Heart left ventricle (tissue), 16 donors: ENCODE measurements at places on chromosomes 1 and 21. TPM values are rescaled to one million over a fixed set of nuclear protein-coding genes. Genes with fewer than 3 reads are reported as not detected.
A peak's percentile ranks its signal among the peaks of the same experiment; 100 is the strongest.

The S100A5 gene
- not detected for total RNA-seq

The TRIM45 gene
- 9.0 TPM for total RNA-seq

The SRM gene
- 52.7 TPM for total RNA-seq

The GPR153 gene
- 5.5 TPM for total RNA-seq

The C1orf105 gene
- 7.1 TPM for total RNA-seq

The VANGL2 gene
- total RNA-seq: 2.0 TPM

The NBPF20 gene
- total RNA-seq: 0.49 TPM

The PRR9 gene
- total RNA-seq: not detected

DNA sequence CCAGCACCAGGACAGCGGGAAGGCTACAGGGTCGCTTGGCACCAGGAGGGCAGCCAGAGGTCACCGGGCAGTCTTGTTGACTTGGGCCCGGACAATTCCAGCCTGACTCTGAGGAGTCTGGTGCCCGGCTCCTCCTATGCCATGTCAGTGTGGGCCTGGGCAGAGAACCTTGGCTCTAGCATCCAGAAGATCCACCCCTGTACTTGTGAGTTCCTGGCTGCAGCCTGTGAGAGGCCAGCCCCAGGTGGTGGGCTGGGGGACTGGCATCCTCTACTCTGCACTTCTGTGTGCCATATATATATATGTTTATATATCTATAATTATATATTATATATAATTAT, 11.6 kb upstream of the PTPN7 start:
- no peaks in the 10 kb centered on the region for H3K36me3 ChIP-seq
- H3K27ac ChIP-seq: no peak overlapping the region
- H3K27me3 ChIP-seq: no peaks in the 10 kb centered on the region

- no peaks in the 10 kb centered on the region for H3K4me1 ChIP-seq
- DNase-seq: no peak
- H3K36me3 ChIP-seq: no peaks in the 10 kb centered on the region
Observed at GRCh38 chr1:203944651-203945404, 83.4 kb downstream of the SNRPE start.

DNA sequence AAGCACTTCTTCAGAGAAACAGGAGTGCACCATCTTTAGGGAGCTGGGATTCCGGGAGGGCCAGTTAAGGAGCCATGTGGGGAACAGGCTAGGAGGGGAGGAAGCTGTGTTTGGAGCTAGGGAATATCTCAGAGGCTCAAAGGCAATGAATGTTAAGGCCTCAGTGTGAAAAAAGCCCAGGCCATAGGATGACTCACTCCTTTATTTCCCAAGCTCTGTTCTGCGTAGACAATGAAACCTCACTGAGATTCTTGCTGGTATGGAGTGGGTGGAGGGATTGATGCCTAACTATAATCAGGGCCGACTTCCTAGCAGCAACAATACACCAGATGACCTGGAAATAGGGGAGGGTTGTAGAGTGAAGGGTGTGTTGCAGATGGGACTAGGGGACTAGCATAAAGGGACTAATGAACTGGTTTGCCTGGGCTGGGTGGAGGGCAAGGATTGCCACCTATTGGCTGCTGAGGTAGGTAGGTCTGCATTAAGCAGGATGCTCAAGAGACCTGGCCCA, 2.1 kb downstream of the GNAT2 start:
- no peak overlapping the region for H3K27ac ChIP-seq
- no peak for DNase-seq
- no peaks in the 10 kb centered on the region for H3K36me3 ChIP-seq
- peaks cover 6% of the 10 kb centered on the region for H3K4me1 ChIP-seq
- no peak overlapping the region for H3K4me3 ChIP-seq
- H3K27me3 ChIP-seq: no peaks in the 10 kb centered on the region

DNA sequence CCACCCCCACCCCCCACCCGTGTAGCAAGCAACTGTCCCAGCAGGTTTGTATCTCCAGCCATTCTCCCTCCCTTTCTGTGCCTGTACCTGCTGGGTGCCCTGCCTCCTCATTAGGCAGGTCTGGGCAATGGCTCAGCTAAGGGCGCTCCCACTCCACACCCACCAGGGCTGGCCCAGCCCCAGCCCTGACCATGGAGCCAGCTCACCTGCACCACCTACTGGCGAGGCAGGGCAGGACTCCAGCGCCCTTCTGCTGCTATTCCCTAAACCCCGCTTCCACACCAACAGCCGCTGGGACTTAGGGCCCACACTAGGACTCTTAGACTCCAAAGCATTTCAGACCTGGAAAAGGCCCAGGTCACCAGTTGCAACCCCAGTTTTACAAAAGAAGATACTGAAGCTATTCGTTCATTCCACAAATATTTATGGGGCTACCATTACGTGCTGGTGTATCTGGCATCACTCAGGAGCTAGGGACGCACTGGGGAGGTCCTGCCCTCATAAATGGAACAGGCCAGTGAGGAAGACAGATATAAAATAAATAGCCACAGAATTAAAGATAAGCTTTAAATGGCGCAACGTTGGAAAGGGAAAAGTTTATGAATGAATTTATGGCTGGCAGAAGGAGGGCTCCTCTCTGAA, 24.0 kb downstream of the PGLYRP3 start:
- H3K27me3 ChIP-seq: peaks cover 33% of the 10 kb centered on the region
- H3K4me1 ChIP-seq: no peaks in the 10 kb centered on the region
- H3K27ac ChIP-seq: no peak overlapping the region
- H3K36me3 ChIP-seq: no peaks in the 10 kb centered on the region

DNA sequence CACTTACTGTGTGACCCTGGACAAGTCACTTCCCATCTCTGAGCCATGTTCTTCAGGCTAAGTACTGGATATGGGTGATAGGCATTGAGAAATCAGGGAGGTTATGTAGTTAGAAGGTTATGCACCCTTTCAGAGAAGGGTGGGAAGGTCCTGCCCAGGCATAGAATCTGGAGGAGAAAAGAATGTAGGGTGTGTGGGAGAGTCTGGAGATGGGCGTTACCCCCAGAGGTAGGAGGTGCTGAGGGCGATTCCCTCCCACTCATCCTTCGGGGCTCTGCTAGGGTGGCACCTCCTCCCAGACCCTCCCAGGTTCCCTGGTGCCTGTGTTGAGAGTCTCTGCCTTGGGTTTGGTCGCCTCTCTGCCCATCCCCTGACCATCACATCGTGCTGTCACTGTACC, 51.1 kb downstream of the IGSF21 start:
- no peak for DNase-seq
- no peak overlapping the region for H3K4me3 ChIP-seq
- H3K36me3 ChIP-seq: no peaks in the 10 kb centered on the region
- peaks cover 4% of the 10 kb centered on the region for H3K27me3 ChIP-seq
- no peaks in the 10 kb centered on the region for H3K4me1 ChIP-seq

- no peaks in the 10 kb centered on the region for H3K36me3 ChIP-seq
- no peaks in the 10 kb centered on the region for H3K4me1 ChIP-seq
- no peaks in the 10 kb centered on the region for H3K27me3 ChIP-seq
- H3K27ac ChIP-seq: no peak overlapping the region
- DNase-seq: no peak
Observed at GRCh38 chr1:94309216-94309615, 71.8 kb upstream of the ARHGAP29 start.

- no peak overlapping the region for H3K27ac ChIP-seq
- H3K4me3 ChIP-seq: peak overlapping the region; percentile 70
- H3K27me3 ChIP-seq: no peaks in the 10 kb centered on the region
- DNase-seq: no peak
- H3K36me3 ChIP-seq: peaks cover 8% of the 10 kb centered on the region
- peaks cover 20% of the 10 kb centered on the region for H3K4me1 ChIP-seq
Observed at GRCh38 chr1:53016705-53017104, 45.3 kb upstream of the PODN start.

- no peaks in the 10 kb centered on the region for H3K27me3 ChIP-seq
- H3K27ac ChIP-seq: peak overlapping the region; percentile 60
- no peaks in the 10 kb centered on the region for H3K36me3 ChIP-seq
- H3K4me3 ChIP-seq: no peak overlapping the region
- peaks cover 53% of the 10 kb centered on the region for H3K4me1 ChIP-seq
Observed at GRCh38 chr1:91752324-91752723, 133.6 kb downstream of the TGFBR3 start.

DNA sequence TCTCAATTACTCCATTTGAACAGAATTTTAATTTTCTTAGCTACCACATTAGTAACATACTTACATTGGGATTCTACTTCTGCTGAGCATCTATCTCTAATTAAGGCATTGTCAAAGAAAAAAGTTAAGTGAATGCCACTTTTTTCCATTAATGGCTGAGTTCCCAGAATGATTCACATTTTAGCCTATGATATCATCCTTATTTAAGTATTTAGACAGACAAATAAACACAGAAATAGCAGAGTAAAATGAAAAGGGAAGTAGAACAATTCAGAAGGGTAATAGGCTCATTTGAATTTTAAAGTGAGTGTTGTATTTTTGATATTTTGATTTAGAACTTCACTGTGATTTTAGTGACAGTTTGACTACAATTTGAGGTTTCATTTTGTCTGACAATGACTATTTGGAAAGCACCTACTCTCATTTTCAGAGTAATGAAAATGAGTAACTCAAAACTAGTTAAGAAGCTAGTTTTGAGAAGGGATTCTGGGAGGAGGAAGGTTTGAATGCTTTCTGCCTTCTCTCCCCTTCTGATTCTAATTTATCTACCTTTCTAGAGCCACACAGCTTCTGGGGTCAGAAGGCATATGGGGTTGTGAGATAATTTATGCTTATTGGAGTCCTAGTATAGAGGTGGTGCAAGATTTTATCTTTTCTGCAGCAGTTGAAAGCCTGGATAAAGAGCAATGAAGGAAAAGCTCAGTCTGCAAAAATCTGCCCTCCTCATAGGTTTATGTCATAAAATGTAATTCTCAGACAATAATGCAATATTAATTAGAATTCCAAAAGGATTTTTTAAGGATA, 15.5 kb downstream of the LYPLAL1 start:
- H3K27me3 ChIP-seq: no peaks in the 10 kb centered on the region
- DNase-seq: no peak
- peaks cover 13% of the 10 kb centered on the region for H3K36me3 ChIP-seq

- H3K27me3 ChIP-seq: no peaks in the 10 kb centered on the region
- H3K36me3 ChIP-seq: no peaks in the 10 kb centered on the region
- no peak overlapping the region for H3K27ac ChIP-seq
- peak; percentile 20 for DNase-seq
- H3K4me1 ChIP-seq: no peaks in the 10 kb centered on the region
Observed at GRCh38 chr1:230350208-230350921, 75.8 kb downstream of the PGBD5 start.

DNA sequence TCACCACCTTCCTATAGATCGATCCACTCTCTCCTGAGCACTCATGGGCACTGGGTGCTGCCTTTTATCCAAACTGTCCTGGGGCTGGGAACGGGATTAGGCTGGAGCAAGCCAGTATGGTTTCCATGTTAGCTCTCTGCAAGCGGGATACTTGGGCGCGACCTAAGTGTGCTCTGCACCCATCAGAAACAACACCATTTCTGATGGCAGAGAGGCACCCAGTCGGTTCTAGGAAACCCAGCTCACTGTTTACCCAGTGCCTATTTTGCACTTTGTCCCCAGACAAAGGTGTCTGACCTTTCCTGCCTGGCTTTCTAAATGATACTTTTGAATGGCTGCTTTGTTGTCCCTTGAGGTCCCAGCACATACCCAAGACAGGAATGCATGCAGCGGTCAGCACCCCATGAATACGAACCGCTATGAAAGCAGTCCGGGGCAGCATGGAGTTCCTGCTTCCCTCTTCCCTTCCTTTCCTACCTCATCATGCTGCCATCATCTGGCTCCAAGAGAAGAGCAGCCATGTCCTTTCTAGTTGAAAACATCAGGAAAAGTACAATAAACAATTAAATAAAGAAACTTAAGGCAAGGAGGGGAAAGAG, 83.9 kb downstream of the TRABD2B start:
- no peaks in the 10 kb centered on the region for H3K36me3 ChIP-seq
- H3K27ac ChIP-seq: no peak overlapping the region
- DNase-seq: no peak
- H3K4me3 ChIP-seq: no peak overlapping the region

- H3K27ac ChIP-seq: no peak overlapping the region
- DNase-seq: no peak
- H3K36me3 ChIP-seq: no peaks in the 10 kb centered on the region
- H3K27me3 ChIP-seq: no peaks in the 10 kb centered on the region
- no peak overlapping the region for H3K4me3 ChIP-seq
Observed at GRCh38 chr1:154193821-154194220, 1.9 kb upstream of the TPM3 start.

GRCh38 chr1:77543822-77544448, 138.5 kb downstream of the ZZZ3 start:
- no peak for DNase-seq
- H3K27ac ChIP-seq: no peak overlapping the region
- no peaks in the 10 kb centered on the region for H3K4me1 ChIP-seq
- no peaks in the 10 kb centered on the region for H3K27me3 ChIP-seq
- no peaks in the 10 kb centered on the region for H3K36me3 ChIP-seq

GRCh38 chr1:10829965-10830515, 33.6 kb upstream of the CASZ1 start:
- H3K27ac ChIP-seq: no peak overlapping the region
- no peaks in the 10 kb centered on the region for H3K36me3 ChIP-seq
- no peak for DNase-seq
- peaks cover 8% of the 10 kb centered on the region for H3K27me3 ChIP-seq

DNA sequence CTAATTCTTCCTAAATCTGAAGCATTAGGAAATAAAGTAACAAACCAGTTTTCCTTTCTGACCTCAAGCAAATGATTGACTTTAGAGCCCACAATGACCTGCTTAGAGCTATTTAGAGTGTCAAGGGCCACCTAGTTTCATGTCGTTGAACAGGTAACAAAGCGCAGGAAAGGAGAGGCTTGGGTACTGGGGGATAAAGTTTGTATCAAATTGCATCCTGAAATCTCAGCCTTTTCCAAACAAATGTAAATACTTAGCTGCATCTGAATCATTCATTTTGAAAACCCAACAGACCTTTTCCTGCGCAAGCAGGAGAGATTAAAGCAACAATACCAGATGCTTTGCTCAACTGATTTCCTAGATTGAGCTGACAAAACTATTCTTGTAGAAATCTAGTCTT, 121.2 kb downstream of the NRIP1 start:
- no peaks in the 10 kb centered on the region for H3K4me1 ChIP-seq
- no peak for DNase-seq
- H3K36me3 ChIP-seq: no peaks in the 10 kb centered on the region
- no peaks in the 10 kb centered on the region for H3K27me3 ChIP-seq
- H3K4me3 ChIP-seq: no peak overlapping the region

DNA sequence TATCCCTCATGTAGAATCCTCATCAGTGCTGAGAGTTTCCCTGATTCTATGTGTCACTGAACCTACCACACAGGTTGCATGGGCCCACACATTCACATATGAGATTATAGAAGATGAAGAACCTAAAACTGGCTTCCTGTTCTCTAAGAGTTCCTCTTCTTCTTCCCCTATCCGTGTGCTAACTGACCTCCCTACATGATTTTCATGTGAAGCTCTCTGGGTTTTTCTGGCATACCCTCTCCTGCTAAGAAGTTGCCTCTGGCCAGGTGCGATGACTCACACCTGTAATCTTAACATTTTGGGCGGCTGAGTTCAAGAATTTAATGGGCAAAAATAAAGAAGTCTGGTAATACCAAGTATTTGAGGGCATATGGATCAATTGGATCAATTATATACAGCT, 5.5 kb upstream of the CD244 start:
- no peaks in the 10 kb centered on the region for H3K27me3 ChIP-seq
- H3K36me3 ChIP-seq: no peaks in the 10 kb centered on the region
- no peak overlapping the region for H3K4me3 ChIP-seq
- no peak overlapping the region for H3K27ac ChIP-seq
- DNase-seq: no peak
- H3K4me1 ChIP-seq: no peaks in the 10 kb centered on the region
